ENCODE measurements at places on chromosomes 7 and 10.

DNA sequence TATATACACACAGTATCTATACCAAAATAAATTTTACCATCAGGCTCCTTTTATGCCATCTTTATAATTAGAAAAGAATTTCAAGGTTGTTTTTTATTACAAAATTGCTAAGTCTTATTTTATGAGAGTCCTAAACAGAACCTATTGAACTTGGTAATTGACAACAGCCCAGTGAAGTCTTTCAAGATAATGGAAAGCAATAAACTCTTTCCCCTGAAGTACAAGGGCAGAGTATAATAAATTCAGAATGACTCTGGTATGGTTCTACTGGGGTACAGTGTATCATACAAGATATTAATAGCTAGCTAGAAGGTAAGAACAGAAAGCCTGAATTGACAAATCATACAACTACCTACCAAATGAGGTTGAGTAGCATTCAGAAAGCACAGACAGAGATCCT, 26.2 kb upstream of the CUBN start:
- DNase-seq = no peak

GRCh38 chr7:7263297-7264230, 81.2 kb downstream of the C1GALT1 start:
- DNase-seq = no peak

DNA sequence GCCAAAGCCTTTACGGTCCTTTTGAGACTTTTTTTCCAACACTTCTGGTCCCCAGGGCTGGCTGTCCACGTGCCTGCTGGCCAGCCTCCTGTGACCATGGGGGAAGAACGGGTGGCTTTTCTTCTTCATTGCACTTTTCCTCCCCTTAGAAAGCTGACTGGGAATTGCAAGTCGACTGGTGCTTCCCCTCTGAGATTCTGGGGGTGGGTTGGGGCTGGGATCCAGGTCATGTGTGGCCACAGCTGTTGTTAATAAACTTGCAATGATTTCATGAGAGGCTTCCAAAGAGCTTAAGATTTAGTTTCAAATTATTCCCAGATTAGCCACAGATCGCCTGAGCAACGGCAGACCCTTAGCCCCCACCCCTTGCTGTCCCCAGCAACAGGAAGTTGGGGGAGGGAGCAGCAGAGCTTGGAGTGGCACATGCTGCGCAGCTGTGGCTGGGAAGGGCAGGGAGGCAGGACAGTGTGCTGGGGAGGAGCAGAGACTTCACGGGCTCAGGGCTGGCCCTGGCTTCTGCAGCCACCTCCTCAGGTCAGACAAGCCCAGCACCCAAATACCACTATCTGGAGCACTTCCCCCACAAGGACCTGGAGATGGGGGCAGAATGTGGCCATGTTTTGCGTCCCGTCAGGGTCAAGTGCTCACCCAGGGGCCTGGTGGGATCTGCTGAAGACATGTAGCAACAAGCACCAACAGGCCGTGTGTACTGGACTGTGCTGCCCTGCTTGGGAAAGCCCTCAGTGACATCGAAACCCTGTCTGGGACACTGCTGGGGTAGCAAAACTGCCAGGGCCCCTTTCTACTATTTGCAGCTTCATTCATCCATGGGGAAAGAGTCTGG, 147.1 kb downstream of the RNF216 start:
- no peak for DNase-seq

GRCh38 chr7:33278095-33278494, 148.7 kb downstream of the BBS9 start:
- no peak for DNase-seq

DNA sequence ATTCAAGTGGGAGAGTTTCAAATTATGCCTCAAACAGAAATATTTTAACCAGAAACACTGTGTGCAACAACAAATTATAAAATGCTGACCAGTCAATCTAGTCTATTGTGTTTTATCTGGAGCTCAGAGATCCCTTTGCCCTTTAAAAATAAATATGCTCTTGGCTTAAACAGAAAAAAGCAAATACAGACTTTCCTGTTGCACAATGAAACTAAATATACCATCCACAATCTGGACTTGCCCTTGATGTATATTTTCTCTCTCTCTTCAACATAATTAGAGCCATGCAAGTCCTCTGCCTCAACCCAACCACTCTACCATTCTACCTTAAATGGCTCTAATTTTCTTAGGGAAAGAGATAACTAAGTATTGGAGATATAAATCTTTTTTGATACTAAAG, 34.9 kb downstream of the ASAH2 start:
- DNase-seq = no peak

- no peak for DNase-seq
Observed at GRCh38 chr7:86778271-86778670, 134.6 kb downstream of the GRM3 start.

DNA sequence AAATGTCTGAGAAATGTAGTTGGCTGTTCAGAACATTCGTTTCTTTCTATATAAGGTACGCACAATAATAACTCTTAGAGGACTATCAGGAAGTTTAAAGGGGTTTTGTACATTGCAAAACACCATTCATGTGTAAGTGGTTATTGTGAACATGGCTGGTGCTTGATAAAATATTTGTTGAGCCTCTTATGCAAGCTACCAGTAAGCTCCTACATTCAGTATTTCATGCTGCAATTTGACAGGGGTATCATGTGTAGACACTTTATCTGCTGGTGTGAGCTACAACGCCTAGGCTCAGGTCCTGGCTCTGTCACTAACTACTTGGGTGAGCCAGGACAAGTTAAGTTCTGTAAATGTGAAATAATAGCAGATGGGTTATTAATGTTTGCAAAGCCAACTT, 75.5 kb downstream of the MAP3K8 start:
- DNase-seq = no peak

- DNase-seq = no peak
Observed at GRCh38 chr10:22710139-22710745, 4.1 kb downstream of the PIP4K2A start.

DNA sequence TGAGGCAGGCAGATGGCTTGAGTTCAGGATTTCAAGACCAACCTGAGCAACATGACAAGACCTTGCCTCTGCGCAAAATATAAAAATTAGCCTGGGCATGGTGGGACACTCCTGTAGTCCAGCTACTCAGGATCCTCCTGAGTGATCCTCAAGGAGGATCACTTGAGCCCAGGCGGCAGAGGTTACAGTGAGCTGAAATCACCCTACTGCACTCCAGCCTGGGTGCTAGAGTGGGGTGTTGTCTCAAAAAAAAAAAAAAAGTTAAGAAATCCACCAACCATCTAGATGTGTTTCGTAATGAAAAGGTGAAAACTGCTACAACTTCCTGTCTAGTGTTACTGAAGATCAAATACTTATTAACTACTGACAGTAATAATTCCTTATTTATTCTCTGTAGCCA, 8.1 kb downstream of the GLCCI1 start:
- DNase-seq = no peak

- no peak for DNase-seq
Observed at GRCh38 chr10:110852255-110852896, 19.4 kb upstream of the PDCD4 start.

DNA sequence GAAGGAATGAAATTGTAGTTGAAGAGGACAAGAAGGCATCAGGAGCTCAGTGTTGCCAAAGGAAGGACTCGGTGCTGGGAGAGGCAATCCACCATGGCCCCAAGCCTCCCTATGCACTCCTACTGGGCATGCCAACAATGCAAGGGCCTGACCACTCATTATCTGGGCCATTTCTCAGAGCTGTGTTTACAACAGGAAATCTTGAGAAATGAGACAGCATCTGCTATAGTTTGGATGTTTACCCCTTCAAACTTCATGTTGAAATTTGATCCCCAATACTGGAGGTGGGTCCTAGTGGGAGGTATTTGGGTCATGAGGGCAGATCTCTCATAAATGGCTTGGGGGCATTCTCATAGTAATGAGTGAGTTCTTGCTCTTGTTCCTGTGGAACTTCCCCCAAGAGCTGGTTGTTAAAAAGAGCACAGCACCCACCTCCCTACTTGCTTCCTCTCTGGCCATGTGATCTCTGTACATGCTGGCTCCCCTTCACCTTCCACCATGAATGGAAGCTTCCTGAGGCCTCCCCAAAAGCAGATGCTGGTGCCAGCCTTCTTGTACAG, 50.8 kb upstream of the AOAH start:
- no peak for DNase-seq

- no peak for DNase-seq
Observed at GRCh38 chr10:3702056-3702546, 82.9 kb downstream of the KLF6 start.
